COR-L47 (cell line): ENCODE measurements at places on chromosomes 7 and 10.

GRCh38 chr7:46932676-46933424 is 649.1 kb downstream of the TNS3 start:
- DNase-seq, result no peak

GRCh38 chr7:77658928-77659327 is 37.3 kb upstream of the RSBN1L start:
- no peak for DNase-seq

DNA sequence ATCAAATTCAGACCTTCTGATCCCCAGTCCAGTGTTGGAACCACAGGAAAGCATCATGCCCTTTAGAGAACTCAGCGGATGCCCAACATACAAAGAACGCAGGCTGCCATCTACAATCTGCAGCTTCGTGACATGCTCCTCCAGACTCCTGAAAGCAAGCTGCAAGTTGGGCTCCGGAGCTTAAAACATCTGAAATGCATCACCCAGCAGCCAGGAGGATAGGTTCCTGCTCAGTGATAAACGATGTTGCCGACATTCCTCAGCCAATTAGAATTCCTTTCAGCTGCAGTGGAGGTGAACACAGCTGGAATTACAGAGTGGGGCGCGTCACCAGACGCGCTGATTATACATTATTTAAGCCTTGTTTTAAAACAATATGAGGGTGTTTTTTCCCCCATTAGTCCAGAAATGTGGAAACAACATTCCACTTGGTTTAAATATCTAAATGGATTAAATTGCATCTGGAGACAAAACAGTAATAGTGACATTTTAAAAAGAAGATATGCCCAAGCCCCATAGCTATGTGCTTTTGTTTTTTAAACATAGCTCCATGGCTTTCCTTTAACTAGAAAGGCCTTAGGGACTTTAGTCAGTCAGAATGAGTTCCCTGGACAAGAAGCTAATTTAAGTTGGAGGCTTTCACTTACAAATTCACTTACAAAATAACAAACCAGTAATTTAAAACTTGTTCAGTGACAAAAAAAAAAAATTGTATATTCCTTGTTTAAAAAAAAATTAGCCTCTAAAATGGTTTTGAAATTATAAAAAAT is 6.3 kb downstream of the SMURF1 start:
- DNase-seq, result no peak

DNA sequence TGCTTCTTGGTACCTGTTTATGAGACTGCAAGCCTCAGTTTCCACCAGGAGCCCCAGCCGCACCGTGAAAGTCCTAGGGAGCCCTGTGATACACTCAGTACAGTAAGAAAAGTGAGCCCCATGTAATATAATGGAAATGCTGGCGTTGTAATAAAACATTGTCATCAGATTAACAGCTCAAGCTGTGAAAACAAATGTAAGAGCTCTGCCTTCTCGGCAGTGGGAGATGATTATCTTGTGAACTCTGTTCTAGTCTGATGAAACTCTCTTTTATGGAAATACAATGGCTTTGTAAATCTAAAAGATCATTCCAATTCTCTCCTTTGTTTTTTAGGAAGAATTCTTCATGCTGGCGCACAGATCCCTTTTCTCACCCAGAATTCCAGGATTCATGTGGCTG is 299.9 kb downstream of the ABCA13 start:
- peak; percentile 36 for DNase-seq

DNA sequence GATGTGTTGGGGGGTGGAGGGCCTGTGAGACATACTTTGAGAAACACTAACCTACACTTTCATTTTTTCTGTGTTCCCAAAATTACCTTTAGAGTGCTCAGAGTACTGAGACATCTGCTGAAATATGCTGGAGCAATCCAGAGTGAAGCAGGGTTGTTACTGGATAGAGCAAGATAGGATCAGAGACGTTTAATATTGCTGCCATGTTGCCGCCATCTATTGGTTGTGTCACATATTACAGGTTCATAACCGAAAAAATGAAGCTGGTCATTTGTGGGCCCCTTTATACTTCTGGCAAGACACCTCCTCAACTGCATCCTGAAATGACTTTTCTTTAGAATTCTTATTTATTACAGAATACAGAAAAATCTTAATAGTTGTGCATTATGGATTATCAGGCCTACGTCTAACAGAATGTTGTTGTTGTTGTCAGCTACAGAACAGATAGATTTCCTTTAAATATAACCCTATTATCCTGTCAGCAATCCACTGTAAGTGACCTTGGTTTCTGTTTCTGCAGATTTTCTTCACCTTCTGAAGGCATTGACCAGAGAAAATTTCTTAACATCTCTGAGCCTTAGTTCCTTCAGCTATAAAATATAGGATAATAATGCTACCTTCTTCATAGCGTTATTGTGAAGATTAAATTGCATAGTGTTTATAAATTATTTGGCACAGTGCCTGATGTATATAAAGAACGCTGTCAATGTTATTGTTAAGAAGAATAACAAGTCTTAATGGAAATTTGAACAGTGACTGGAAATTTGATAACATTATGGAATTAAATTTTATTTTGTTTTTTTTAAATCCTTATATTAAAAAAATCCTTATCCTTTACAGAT is 16.2 kb upstream of the DLD start:
- peak; percentile 45 for DNase-seq

GRCh38 chr10:24722676-24723385 is 856 bp downstream of the ARHGAP21 start:
- no peak for DNase-seq

DNA sequence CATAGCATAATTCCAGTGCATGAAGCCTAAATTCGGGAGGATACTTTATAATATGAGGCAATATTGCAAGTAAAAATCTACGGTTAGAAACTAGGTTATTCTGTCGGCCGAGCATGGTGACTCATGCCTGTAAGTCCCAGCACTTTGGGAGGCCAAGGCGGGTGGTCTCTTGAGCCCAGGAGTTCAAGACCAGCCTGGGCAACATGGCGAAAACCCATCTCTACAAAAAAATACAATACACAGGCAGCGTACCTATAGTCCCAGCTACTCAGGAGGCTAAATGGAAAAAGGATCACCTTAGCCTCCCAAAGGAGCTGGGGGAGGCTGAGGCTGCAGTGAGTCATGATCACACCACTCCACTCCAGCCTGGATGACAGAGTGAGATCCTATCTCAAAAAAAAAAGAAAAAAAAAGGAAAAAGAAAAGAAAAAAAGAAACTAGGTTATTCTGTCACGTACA is 14.2 kb downstream of the SKAP2 start:
- no peak for DNase-seq

DNA sequence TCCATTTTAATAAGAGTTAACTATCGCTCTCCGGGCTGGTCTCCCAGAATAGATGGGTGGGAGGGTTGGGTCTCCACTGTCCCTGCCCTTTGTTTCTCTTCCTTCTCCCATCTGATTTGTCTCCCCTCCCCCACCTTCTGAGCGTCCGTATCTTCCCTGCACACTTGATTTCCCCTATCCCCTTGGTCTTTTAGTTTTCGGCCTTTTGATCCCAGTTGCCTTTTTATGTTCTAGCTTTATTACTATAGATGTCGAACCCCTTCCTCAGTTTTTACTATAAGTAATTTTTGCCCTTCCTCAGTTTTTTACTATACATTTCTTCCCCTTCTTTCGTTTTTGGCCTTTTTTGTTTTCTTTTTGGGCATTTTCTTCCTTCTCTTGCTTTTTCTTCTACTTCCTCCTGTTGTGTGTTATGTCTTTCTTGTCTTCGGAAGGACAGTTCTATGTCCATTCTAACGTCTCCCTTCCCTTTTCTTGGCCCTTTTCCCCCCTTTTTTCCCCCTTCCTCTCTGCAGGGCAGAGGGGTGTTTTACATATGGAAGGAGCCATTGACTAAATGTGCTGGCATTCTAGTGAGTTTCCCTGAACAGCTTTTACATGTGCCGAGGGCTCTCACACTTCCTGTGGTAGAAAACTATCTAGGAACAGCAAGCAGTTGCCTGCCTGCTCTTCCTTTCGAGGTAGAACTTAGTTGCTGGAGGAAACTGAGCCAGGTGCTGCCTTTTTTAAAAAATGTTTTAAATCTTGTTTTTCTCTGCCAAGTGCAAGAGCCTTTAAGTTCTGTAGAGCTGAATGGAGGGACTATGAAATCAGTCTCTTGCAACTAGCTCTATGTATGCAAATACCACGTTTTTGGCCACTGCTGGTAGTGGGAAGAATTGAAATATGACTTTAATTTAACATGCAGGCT is 2.8 kb downstream of the TET1 start:
- DNase-seq, result no peak

DNA sequence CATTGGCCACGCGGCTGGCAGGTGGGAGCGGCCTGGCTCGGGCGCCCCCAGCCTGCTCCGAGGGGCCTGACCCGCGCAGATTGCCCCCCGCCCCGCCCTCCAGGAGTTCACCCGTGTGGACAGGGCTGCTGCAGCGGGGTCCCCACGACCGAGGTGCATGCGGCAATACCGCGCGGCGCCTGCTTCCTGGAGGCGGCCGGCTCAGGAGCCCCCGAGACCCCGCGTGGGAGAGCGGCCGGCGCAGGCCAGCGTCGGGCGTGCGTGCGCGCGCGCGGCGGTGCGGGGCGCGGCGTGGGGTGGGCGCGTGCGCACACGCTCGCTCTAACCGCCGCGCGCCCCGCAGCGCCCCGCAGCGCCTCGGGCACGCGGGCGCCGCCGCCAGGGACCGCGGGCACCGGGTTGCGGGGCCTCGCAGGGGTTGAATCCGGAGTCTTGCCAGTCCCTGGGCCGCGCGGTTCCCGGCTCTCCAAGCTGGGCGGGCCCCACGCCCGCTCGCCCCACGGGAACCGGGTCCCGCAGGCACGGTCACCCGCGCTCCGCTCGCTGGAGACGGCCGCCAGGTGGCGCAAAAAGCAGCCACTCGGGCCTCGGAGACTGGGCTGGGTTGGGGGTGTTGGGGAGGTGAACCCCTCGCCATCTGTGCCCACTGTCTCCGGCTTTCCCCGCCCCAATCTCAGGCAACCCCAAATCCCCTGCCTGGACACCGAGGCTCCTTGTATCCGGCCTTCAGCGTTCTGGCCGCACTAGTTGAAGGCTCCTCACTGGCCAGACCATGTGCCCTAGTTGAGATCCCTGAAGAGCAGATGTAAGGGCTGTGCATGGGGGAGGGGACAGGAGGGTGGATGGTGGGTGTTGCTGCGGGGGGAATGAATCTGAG is 1.3 kb upstream of the ACHE start:
- no peak for DNase-seq

DNA sequence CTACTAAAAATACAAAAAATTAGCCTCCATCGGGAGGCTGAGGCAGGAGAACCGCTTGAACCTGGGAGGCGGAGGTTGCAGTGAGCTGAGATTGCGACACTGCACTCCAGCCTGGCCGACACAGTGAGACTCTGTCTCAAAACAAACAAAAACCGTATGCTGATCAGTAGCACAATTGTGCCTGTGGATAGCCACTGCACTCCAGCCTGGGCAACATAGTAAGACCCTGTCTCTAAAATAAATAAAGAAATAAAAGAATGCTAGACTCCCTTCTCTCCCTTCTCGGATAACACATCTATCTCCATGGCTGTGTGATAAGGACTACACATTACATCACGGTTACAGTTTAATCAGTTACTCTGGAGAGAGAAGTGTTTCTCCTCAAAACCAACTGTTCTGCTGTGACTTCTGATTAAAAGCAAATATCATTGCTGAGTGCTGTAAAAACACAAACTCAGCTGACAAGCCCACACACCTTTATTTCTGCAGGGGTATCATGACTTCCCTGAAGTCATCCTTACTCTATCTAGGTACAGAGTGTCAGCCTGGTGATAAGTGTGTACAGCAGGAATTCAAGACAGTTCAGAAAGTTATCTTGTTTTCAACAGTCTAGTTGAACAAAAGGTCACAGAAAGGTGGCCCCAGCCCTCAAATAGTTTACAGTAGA is 5.3 kb upstream of the ARHGAP19 start:
- no peak for DNase-seq

- no peak for DNase-seq
These were observed 22.4 kb downstream of the ATXN7L1 start for GRCh38 chr7:105853931-105854419.
